ENCODE measurements at places on chromosomes 1 and 21.

DNA sequence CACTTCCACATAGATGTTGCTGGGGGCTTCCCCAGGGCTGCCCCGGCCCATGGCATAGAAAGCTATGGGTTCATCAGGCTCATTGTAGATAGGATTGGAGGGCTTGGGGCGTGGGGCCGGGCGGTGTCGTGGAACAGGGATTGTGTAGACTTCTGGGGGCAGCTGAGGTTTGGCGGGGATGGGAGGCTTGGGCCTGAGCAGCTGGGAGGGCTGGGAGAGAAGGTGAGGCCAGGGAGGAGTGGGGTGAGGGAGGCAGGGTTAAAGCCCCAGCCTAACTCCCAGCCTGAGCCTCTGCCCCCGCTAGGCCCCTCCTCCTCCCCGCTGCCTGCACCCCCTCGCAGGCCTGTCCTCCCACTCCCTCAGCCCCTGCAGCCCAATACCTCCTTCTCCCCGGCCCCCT lies 7.4 kb downstream of the SH2D2A start:
- DNase-seq, result no peak

- no peak for DNase-seq
These were observed 71.4 kb downstream of the ARHGEF16 start for GRCh38 chr1:3525551-3526482.

GRCh38 chr21:29849735-29850176 lies 90.0 kb downstream of the GRIK1 start:
- DNase-seq, result peak; percentile 17

GRCh38 chr1:115952547-115952946 lies 23.8 kb upstream of the SLC22A15 start:
- DNase-seq, result no peak

GRCh38 chr1:221795380-221795779 lies 53.5 kb upstream of the DUSP10 start:
- no peak for DNase-seq

DNA sequence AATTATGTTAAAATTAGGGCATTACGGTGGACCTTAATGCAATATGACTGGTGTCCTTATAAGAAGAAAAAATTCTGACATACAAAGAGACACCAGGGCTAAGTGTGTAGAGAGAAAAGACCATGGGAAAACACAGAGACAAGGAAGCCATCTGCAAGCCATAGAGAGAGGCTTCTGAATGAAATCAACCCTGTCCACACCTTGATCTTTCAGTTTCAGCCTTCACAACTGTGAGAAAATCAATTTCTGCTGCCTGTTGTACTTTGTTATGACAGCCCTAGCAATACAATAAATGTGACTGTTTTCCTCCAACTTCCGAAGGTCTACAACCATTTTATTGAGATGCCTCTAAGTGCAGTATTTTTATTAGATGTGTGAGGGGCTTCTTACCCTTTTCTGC lies 1407.2 kb downstream of the MRPL39 start:
- DNase-seq, result no peak

DNA sequence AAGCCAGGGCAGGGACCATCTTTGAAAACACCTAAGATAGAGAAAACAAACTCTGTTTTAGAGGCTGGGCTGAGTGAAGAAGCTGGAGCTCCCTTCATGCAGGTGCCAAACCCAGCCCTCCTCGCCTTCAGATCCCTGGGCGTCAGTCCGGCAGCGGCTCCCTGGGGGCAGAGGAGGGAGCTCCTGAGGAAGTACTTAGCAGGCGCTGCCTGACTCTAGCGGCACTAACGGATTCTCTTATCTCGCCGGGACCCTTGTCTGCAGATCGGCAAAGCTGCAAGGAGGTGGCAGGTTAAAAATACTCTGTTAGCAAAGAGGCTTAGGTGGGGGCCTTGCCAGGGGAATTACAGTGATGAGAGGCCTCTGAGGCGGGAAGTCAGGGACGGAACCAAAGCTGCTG lies 79.6 kb downstream of the PLXNA2 start:
- DNase-seq, result no peak

DNA sequence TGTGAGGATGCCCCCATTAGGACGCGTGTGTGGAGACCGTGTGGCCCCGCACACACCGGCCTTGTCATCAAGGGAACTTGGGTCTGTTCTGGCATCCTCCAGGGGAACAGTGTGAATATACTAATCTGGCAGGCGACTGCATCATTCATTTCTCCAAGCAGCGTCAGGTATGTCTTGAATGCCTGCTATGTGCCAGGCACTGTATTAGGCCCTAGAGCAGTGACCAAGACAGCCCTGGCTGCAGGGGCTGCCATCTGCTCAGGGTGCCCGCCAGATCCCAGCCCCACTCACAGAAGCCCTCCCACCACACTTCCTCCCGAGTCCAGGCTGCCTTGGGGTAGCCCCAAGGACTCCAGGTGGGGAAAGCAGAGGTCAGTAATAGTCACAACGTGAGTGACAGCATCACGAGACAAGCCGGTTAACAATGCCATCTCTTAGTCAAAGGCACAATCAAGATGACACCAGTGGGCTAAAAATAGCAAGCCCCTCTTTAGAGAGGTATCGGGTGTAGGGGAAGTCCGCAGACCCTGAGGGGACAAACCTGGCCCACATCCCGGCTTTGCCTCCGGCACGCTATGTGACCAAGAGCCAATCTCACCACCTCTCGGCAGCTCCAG lies 7.5 kb upstream of the LAPTM5 start:
- DNase-seq, result no peak

DNA sequence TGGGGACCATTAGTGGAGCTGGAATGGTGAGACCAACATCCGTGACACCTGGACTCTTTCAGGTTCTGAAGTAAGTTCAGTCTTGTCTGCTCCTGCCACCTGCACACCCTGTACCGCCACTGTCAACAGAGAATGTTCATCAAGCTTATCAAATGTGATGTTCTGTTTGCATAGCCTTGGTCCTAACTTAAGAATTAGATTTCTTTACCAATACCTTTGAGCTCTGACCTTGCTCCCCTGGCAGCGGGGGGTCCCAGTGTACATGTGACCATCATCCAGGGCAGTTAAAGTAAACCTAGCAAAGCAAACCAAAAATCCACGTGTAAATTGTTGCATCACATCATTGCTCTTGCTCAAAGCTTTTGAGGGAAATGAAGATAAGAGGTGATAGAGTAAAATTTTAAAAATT lies 14.5 kb downstream of the SLC25A33 start:
- no peak for DNase-seq

- DNase-seq, result no peak
These were observed 16.9 kb upstream of the VANGL1 start for GRCh38 chr1:115624859-115625258.

GRCh38 chr1:115718011-115718754 lies 50.3 kb downstream of the CASQ2 start:
- DNase-seq, result no peak

- DNase-seq, result no peak
These were observed 173.9 kb downstream of the RWDD3 start for GRCh38 chr1:95407886-95408291.

DNA sequence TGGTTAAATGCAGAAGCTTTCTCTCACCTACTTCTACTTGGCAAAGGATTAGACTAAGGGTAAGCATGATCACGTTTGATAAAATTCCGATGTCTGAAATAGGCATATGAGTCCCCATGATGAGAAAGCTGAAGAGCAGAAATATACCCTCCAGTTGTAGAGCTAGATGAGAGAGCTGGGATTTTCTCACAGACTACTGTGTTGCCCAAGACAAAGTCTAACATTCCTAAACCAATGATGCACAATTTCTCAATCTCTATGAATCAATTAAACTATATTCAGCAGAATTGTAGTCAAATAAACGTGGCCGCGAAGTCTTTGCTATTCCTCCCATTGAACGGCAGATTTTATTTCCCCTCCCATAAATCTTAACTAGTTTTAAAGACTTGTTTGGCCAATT lies 699.2 kb downstream of the KCNT2 start:
- no peak for DNase-seq

DNA sequence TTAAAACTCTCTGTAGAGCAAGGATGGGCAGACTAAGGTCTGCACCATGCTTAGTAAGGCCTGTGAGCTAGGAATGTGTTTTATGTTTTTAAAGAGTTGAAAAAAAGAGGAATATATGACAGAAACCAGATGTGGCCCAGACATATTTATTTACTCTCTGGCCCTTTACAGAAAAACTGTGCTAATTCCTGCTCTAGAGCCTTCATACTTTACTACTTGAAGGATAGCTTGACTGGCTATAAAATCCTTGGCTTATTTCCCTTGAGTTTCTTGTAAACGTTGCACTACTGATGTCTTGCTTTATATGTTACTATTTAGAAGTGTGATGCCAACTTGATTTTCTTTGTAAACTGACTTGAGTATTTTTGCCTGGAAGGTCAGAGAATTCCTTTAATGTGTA lies 33.5 kb downstream of the CTBS start:
- no peak for DNase-seq

DNA sequence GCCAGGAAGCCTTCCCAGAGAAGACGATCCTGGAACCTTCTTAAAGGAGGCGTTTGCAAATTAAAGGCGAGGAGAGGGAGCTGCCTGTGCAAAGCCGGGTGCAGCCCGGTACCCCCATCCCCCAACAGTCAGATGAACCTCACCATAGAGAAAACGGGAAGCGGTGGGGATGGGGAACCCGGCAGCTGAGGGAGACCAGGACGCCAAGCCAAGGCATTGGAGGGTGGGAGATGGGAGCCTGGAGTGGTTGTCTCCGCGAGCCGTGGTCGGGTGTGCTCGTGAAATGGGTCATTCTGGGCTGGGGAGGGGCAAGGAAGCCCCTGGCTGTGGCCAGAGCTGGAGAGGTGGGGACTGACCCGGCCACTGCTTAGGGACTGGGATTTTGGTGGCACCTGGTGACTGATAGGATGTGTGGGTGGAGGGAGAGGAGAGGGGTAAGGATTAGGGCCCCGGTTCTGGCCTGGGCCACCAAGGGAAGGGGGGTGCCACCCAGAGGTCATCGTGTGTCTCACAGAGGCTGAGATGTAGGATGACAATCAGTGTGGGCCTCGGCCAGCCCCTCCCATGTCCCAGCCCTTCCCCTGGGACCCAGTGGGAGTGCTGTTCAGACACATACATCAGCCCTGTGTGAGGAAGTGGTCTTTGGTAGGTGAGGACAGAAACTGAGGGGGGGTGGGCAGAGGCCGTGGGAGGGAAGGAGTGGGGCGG lies 676 bp upstream of the PADI2 start:
- DNase-seq, result peak; percentile 41

DNA sequence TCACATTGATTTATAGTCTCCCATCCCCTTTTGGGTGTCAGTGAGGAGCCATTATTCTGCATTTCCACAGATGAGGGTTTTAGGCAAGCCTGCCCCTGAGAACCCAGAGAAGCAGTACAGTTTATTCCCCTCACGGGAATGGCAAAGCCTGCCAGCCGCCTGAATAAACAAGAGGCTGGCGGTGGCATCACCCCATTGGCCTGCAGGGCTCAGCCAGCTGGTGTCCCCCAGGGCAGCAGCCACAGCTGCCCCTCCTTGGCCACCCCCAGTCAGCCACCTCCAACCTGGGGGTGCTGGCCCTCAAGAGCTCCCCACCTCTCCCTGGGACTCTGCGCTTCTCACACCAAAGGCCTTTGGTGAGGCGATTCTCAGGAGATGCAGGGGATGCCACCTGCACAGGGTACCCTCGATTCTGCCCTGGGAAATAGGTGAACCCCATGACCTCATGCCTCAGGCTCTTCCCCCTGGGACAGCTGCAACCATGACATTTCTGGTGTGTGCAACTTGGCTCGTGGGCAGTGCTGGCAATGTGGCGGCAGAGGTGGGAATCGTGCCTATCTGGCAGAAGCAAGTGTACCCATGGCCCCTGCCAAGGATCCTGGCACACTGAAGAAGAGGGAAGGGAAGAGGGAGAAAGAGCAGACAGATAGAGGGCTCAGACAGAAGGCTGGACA lies 14.0 kb downstream of the OLFML2B start:
- no peak for DNase-seq

GRCh38 chr1:79982211-79982610 lies 975.7 kb upstream of the ADGRL4 start:
- DNase-seq, result no peak

GRCh38 chr1:65147424-65148177 lies 402 bp upstream of the AK4 start:
- DNase-seq, result peak; percentile 52

DNA sequence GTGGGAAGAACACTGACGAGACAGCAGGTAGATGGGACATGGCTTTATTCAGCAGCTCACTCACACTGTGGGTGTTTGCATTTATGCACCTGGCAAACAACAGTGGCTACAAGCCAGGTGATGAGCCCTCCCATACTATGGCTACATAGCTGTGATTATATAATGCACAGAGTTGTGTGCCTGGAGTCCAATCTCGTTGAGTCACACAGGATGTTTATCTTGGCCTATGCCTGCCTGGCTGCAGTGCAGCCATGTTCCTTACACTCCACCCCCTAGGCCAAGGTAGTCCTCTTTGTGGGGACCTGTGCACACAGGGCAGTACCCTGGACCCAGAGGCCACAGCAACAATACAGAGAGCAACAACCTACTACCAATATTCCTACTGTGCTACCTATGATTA lies 1643.8 kb downstream of the MRPL39 start:
- no peak for DNase-seq

- no peak for DNase-seq
These were observed 17.3 kb downstream of the C8B start for GRCh38 chr1:56948403-56949023.

DNA sequence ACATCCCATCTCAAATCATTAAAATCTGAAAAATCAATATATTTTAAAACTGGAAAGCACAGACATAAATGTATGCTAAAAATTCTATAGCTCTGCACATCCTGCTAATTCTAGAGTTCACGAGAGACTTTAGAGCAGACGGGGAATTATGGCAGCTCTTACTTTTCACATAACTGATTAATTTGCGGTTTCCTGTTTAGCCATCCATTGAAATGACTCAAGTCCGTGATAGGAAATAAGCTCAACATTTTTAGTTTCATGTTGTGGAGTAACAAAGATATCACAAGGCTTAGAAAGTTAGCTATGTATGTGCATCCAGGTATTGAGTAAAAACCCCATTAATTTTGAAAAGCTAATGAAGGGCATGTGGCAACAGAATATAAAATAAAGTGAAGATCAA lies 123.2 kb downstream of the SMYD2 start:
- DNase-seq, result no peak

GRCh38 chr21:25983745-25984144 lies 186.8 kb downstream of the APP start:
- DNase-seq, result no peak

DNA sequence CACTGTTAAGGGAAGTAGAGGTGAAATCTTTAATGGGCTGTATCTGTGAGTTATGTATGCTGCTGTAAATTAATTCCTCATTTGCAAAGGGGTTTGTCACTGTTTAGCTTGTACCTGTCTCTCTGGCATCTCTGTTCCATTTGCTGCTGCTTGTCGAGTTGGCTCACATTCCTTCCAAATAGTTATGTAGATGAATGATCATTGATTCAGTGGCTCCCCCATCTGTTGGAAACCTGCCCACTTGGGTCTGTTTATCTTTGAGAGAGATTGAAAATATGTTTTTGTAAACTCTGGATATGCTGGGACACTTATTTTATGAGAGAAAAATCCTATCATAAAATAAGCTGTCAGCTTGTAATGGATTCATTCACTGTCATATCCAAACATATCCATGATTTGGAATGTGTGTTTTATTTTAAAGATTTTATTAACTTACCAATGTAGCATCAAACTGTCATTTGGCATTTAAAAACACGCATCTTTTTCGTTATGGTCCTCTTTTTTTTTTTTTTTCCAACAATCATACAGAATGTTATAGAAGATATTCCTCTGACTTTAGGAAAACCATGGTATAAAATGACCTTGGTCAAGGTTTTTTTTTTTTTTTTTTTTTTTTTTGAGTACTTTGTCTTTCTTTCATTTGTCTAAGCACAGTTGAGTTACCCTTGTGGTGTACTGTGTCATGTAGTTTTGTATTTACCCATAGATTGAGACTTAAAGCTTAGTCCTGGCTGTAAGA lies 3.5 kb downstream of the RYR2 start:
- DNase-seq, result no peak
